Left hindlimb (tissue), 1 donor: ENCODE measurements at places on chromosomes 3 and 15.

DNA sequence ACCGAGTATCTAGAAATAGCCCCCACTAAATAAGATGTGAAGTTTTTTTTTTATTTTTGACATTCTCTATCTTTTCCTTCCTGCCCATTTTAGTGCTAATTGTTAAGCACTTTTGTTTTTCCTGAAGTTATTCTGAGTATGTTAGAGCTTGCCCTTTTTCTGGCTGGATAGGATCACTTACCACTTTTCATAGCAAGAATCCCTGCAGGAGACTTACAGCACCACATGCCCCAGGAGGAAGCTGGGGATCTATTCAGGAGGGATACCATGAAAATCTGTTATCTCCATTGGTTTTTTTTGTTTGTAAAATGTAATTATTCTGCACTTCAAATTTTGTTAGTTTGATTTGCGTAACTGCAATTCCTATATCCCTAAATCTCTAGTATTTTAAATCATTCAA, 968.4 kb downstream of the ZPLD1 start:
- no peak for DNase-seq

- DNase-seq = no peak
Observed at GRCh38 chr3:11289864-11290263, 17.7 kb downstream of the ATG7 start.

DNA sequence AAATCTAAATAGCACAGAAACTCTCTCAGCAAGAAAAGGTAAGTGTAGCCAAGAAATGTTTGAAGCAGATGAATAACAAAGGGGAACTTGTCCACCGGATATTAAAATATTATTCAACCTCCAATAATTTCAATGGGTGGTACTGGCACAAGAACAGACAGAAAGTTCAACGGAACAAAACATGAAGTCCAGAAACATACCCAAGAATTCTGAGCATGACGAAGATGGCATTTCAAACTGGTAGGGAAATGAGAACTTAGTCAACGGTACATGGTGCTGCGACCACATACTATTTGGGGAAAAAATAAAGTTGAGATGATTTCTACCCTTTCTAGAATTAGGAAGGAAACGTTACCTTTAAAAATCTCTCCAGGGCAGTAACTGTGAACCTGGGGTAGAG, 5.5 kb downstream of the CHSY1 start:
- no peak for DNase-seq

- DNase-seq = no peak
Observed at GRCh38 chr3:98977520-98977919, 76.0 kb upstream of the DCBLD2 start.

DNA sequence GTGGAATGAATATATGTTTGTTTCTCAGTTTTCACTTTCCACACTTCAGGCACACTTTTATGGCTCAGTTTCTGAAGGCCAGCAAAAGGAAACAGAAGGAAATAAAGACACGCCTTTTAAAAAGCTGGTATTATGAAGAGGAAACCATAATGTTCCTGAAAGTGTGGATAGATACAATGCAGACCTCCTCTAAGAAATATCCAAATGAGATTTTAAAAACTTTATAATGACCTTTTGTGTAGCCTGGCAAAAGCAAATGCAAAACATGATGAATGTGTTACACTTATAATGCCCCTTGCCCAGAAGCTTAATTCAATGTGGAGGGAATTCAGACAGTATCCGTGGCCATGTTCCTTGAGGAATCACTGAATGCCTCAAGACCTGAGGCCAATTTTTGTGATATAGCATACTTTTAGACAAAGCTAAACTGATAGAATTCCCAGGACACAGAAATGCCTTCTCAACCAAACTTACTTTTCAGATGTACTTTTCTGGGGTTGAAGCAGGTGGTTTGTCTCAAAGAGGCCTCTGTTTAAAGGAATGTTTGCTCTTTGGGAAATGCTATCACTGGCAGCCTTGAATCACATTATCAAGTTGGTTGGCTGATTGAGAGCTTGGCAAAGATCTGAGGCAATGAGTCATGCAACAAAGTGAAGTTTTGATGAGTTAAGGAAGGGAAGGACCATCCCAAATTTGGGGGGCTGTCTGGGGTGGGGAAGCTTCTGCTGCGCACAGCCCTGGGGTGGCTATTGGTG, 77.1 kb upstream of the CACNA2D3 start:
- no peak for DNase-seq

- DNase-seq = no peak
Observed at GRCh38 chr3:169288553-169288952, 375.0 kb downstream of the MECOM start.

- DNase-seq = no peak
Observed at GRCh38 chr15:71581398-71581930, 228.9 kb upstream of the NR2E3 start.

- DNase-seq = no peak
Observed at GRCh38 chr3:182843478-182843877, 50.2 kb downstream of the ATP11B start.

- no peak for DNase-seq
Observed at GRCh38 chr3:55177749-55178148, 249.9 kb upstream of the LRTM1 start.

DNA sequence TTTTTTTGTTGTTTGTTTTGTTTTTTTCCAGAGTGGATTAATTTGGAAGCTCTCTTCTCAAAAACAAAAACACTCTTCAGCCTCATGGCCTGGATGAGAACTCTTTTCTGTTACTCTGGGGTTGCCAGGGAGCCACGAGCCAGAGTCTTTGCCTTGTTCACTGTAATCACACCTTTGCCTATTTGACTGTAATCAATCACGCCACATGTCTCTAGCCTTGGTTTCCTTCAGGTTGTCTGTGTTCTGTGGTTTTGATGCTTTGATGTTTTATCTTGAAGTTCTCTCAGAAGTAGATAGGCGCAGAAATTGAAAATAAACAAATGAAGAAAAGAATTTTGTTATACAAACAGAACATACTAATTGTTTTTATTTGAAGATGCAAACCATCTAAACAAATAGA, 62.3 kb upstream of the IGF1R start:
- no peak for DNase-seq

DNA sequence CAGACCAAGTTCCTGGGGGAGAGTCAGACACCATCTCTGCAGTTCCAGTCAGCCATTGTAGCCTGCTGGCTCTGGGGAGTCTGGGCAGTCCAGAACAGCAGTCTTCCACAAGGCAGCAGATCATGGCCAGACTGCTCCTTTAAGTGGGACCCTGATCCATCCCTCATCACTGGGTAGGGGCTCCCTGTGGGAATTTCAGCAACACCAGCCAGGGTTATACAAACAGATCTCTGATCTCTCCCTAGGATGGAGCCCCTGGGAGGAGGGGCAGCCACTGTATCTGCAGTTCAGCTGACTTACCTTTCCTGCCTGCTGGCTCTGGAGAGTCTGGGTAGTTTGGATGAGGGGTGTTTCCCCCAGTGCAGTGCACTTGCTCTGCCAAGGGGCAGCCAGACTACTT, 42.1 kb upstream of the UNC13C start:
- no peak for DNase-seq

- DNase-seq = no peak
Observed at GRCh38 chr3:55402886-55403609, 84.1 kb downstream of the WNT5A start.

DNA sequence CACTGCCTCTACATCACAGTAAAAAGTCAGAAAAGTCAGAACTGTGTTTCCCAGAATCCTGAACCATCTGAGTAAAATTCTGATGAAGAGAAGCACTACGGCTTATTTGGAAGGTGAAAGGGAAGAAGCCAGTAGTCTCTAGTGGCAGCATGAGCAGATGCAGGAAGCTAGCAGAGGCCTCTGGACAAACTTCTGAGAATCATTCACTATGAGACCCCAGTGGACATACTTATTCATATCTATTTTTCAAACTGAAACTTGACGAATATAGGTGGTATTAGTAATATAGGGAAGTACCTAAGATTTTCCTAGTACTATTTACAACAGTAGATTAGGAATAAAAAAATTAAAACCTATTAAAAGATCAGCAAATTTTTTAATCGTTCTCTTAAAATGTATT, 272.8 kb upstream of the TTC14 start:
- DNase-seq = no peak

DNA sequence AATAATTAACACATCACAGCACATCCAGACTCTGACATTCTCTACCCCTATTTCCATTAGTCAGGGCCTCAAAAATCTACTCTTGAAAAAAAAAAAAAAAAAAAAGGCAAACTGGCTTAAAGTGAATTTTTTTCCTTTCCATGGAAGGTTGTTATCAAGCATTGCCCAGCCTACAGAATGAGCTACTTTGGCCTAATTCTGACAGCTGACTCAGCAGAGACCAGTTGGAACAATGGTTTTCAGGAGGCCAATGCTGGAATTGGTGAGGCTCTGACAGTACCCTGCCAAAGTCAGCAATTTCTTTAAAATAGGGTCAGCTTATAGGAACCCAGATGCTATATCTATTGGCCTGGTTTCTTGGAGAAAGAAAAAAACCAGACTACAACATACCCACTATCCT, 454.7 kb downstream of the MAGI1 start:
- no peak for DNase-seq

DNA sequence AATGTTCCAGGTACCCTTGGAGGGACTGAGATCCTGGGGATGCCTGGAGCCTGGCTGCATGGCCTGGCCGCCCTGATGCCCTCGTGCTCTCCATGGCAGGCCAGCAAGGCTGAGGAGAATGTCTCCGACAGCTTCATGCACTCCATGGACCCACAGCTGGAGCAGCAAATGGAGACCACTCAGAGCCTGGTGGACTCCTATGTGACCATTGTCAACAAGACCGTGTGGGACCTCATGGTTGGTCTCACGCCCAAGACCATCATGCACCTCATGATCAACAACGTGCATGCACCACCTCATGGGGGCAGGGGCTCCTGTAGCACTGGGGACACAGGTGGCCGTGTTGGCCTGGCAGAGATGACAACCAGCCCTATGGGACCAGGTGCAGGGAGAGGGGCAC, 19.7 kb downstream of the GOLGA6A start:
- DNase-seq = no peak

DNA sequence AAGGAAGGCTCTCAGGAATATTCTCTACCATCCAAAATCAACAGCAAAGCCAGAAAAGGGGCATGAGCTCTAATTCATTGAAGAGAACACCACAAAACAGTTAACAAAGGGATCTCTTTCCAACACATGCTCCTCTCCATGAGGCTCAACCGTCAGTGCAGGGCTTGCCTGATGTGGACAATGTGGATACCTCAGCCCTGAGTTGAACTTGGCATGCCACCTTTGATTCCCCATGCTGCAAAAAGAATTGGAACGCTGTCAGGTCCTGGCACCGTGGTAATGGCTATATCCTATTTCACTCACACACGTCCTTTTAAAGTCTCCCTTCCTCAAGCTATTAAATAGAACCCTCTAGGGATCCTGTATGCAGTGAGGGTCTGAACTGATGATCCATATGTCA, 30.7 kb upstream of the IP6K2 start:
- no peak for DNase-seq

- DNase-seq = no peak
Observed at GRCh38 chr15:84398763-84399701, 163.5 kb downstream of the GOLGA6L4 start.

- DNase-seq = no peak
Observed at GRCh38 chr3:140078940-140079339, 144.0 kb downstream of the CLSTN2 start.

GRCh38 chr15:85831415-85832113, 36.8 kb upstream of the KLHL25 start:
- DNase-seq = peak; percentile 72

DNA sequence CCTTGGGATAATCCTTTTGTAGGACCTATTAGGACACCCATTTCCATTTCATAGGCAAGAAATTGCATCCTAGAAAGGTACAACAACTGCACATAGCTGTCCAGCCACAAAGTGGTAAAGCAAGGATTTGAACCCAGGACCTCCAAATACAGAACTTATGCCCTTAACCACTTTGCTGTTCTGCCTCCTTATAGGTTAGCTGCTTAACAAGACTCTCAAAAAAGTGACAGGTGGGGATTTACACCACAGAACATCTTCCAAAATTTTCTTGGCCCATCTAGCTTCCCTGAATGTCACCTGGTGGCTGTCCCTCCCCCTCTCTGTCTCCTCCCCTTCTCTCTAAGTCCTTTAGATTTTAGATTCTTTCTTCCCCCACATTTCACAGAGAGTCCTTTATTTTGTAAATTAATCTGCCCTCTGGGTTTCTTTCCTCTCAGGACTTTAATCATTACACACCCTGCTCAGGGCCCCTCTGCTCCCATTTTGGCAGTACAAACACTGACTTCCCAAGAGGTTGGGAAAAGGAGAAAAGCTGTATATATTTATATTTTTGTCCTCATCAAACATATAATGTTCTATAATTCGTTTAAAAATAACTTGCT, 120.6 kb downstream of the CPNE4 start:
- DNase-seq = no peak

GRCh38 chr3:30894521-30895251, at the start of gene GADL1:
TSS of gene GADL1 (minus strand) at chr3:30894661. CDS start at chr3:30894614, 47 bp downstream.
- peak; percentile 59 for DNase-seq

DNA sequence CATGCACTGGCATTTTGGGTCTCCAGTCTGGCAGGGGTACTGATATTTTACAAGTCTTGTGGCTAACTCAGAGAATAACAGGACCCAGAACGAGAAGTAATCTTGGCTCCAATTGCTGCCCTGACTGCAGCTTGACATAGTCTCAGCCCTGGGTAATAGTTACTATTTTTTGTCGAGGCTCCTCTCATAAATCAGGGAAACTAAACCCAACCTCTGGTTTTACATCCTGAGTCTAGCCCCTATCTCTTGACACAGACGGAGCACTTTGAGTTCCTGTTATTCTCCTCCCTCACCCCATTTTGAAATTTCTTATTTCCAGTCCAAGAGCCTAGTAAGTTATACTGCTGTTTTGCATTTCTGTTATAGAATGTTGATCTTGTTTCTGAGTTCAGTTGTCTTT, 276.1 kb upstream of the GOLIM4 start:
- DNase-seq = no peak

DNA sequence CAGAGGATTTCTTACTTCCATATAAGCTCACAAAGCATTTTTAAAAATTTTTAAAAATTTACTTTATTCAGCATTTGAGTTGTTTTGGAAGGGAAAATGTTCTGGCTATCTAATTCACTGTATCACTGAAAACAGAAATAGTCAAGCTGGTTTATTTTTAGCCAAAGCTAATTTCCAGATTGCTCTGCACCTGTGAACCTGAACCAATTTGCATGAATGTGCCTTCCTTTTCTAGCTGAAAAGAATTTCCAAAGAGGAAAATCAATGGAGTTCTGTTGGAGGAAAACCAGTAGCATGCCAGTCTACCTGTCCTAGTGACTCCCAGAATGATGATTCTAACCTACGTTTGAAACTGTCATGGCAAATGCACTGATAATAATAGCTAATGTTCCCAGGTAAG, 134.2 kb upstream of the LIPC start:
- DNase-seq = no peak

DNA sequence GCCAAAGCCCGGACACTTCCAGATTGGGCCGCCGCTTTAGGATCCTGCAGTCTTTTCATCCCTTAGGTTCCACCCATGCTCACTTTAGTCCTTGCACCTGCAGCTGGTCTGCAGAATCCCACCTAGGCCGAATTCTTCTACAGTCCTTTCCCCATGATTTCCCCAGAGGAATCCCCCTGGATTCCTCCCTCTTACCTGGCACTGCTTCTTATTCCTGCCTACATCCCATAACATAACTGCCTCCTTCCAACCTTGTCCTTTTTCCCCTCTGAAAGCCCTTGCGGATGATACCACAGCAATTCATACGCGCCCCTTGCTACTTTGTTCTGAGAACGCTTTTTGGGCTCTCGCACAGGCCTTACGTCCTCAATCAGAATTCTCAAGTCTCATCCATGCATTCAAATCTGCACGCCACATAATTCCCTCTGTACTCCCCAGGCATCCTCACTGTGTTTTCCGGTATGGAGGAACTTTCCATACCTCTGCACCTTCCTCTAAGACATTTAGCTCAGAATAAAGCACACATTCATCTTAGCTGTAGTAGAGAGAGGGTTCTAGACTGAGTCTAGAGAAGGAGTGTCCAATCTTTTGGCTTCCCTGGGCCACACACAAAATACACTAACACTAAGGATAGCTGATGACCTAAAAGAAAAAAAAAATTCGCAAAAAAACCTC, 619 bp downstream of the EIF2AK4 start:
- no peak for DNase-seq
